Cerebellar cortex (tissue), 1 donor: ENCODE measurements at places on chromosomes 2 and 18.

DNA sequence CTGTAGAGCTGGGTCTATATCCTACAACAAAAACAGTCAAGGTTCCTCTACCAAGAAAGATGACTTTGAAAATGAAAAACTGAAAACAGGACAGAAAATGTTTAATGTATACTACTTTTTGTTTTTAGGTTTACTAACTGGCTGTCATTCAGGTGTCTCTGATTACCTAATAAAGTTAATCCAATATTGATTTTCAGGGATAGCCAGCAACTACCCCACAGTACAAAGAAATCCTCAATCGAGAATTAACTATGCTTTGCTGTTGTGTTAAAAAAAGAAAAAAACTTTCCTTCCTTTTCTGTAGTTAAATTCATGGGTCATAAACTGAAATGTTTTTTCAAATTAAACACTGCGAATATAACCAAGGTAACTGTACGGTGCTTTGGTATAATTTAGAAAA lies 45.8 kb downstream of the TTR start:
- no peak for DNase-seq

DNA sequence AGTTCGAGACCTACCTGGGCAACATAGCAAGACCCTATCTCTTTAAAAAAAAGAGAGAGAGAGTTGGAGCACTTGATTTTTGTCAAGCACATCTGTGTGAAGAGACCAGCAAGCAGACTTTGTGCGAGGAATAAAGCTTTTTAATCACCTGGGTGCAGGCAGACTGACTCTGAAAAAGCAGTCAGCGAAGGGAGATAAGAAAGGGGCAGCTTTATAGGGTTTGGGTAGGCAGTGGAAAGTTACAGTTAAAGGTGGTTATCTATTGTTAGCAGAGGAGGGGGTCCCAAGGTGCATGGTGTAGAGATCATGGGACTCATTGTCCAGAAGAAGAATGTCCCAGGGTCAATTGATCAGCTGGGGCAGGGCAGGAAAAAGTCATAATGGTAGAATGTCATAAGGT lies 34.4 kb downstream of the NCL start:
- no peak for DNase-seq

DNA sequence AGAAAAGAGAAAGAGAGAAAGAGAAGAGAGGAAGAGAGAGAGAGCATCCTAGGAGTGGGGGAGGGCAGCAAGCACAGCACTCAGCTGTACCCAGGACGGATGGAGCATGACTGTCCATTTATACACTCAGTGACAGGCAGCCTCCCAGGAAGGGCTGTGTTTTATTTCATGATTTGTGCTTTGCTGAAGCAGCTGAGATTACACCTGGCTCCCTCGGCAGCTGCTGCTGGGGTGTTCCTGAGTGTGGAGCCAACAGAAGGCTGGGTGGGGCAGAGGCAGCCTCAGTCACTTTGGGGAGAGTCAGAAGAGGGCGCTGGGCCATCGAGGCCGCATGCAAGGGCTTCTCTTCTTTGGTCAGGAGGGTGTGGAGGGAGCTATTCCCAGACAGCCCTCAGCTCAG lies 47.8 kb upstream of the TEX51 start:
- DNase-seq: no peak

DNA sequence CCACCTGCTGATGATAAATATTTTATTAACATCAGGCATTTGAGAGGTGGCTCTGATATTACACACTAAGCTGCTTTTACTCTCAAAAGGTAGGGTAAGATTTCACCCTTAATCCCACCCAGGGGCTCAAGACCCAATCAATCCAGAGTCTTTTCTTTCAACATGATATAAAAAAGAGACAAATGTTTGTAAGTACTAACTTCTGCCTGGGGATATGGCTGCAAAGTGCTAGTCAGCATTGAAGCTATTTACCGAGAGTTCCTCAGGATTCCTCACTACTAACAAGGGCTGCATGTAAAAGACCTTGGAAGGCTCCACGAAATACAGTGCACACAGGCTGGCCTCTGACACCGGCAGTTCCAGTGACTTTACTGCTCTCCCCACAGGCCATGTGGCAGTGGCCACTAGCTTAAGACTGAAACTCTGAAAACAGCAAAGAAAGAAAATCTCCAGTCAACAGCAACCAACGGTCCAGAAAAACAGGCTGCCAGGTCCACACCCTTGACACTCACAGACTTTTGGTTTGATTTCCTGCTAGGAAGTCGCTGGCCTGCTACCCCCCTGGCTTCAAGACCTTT lies 11.2 kb downstream of the MREG start:
- DNase-seq: peak; percentile 30

- DNase-seq: no peak
Observed at GRCh38 chr18:75531851-75532459, 104.5 kb upstream of the SMIM21 start.

GRCh38 chr2:227876300-227876801 lies 4.9 kb downstream of the DAW1 start:
- no peak for DNase-seq

- no peak for DNase-seq
Observed at GRCh38 chr18:31487246-31488015, 10.5 kb upstream of the DSG2 start.

DNA sequence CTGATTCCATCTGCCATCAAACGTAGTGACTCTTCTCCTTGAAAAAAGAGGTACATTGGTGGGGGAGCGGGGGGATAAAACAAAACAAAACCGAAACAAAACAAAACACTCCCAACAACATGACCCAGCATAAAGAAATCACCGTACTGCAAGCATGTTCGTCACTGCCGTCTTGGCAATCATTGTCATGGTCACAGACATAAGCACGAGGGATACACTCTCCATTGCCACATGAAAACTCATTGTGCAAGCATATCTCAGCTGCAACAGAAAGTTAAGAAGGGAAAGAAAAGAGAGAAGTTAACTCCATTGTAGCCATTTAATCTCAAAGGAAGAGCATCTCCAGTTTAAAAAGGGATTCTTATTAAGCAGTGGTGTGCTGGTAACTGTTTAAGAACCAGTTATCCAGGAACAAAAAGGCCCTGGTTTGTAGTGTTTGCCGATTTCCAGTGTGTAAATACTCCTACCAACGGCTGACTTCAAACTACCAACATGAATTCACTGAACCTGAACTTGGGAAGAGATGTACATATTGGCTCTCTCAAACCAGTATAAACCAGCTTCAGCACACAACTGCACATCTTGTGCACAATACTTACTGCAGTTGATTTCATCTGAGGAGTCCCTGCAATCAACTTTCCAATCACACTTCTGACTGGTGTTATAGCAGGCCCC lies 68.2 kb downstream of the LRP2 start:
- DNase-seq: no peak

DNA sequence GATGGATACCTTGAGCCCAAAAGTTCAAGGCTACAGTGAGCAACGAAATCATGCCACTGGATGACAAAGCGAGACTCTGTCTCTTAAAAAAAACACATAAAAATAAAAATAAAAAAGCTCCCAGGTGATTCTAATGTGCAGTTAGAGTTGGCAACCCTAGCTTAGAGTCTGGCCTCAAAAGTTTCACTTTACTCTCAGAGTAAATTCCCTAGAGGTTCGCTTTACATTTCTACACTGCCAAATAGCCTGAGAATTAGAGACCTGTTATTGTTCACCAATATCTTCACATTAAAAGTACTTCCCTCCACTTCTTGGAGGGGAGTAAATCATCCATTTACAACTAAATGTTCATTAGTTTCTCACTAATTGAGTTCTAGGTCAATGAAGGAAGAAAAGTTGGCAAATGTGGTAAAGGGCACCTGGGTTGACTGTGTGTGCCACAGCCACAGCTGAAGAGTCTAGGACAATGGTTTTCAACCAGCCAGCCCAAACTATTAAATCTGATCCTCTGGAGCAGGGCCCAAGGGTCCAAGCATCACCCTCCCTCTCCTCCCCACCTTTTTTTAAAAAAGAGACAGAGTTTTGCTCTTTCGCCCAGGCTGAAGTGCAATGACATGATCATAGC lies 15.2 kb upstream of the TMEM37 start:
- DNase-seq: no peak

GRCh38 chr2:28603821-28604220 lies 108.0 kb downstream of the PLB1 start:
- no peak for DNase-seq

DNA sequence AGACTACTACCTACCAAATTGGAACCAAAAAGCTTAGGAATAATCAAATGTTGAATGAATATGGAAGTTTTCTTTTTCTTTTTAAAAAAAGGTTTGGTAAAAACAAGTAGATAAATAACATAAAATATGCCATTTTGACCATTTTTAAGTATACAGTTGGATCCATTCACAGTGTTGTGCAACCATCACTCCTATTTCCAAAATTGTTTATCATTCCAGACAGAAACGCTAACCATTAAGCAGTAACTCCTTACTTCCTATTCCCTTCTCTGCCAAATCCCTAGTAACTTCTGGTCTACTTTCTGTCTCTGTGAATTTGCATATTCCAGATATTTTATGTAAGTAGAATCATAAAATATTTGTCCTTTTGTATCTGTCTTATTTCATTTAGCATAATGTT lies 39.8 kb downstream of the CD302 start:
- no peak for DNase-seq

- DNase-seq: no peak
Observed at GRCh38 chr2:102264952-102265351, 46.4 kb upstream of the IL1RL1 start.

GRCh38 chr2:88235987-88236386 lies 65.8 kb downstream of the THNSL2 start:
- DNase-seq: no peak

DNA sequence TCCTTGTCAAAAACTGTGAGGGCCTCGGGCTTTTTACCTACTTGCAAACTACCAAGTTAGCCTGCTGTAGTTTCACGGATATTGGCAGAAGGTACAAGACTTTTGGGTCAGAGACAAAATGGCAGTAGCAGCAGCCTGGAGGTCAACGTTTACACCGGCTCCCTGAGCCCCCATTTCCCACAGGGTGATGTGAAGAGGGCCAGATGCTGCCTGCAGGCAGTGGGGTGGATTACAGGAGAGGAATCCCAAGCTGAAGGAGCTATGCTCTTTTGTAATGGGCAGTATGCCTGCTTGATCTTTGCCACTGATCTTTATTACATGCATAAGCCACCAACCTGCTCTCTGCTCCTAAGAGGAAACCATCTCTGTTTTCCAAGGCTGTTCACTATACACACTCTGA lies 29.5 kb upstream of the SP5 start:
- DNase-seq: no peak

GRCh38 chr2:42618116-42618515 lies 49.7 kb downstream of the MTA3 start:
- no peak for DNase-seq

DNA sequence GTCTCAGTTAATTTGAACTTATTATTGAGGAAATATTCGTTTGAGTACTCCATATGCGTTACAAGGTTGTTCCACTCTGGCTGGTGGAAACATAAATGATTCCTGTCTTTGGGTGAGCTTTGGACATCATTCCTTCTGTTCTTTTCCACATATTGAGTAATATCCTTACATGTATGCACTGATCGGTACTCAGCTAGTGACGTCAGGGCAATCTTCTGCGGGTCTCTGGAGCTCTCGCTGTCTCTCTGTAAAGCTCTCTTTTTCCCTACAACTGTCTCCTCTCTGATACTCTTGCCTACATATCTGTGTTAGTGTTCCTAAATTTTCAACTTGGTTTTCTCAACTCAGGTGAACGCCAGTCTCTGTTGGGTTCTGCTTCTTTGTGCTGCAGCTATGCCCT lies 23.4 kb upstream of the IL36G start:
- DNase-seq: no peak

- DNase-seq: no peak
Observed at GRCh38 chr18:69172046-69172445, 228.6 kb upstream of the DOK6 start.
